ENCODE measurements at places on chromosomes 13 and 19.

GRCh38 chr19:43148233-43148632 is 38.1 kb downstream of the PSG5 start:
- DNase-seq, result no peak

DNA sequence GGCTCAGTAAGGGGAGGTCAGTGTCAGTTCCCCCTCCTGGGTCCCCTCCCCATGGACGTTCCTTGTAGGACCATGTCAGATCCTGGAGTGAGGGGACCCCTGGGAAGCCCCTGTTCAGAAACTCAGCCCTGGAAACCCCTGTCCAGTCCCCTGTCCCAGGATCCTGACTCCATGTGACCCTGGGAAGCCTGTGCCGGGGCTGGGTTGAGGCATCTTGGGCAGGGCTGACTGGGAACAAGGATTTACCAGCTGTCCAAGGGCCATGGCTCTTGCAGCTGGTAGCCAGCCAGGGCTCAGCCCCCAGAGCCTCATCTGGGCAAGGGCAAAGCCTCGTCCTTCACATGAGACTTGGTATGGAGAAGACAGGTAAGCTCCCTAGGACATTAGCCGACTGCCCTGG is 25.1 kb downstream of the CEACAM4 start:
- DNase-seq, result no peak

DNA sequence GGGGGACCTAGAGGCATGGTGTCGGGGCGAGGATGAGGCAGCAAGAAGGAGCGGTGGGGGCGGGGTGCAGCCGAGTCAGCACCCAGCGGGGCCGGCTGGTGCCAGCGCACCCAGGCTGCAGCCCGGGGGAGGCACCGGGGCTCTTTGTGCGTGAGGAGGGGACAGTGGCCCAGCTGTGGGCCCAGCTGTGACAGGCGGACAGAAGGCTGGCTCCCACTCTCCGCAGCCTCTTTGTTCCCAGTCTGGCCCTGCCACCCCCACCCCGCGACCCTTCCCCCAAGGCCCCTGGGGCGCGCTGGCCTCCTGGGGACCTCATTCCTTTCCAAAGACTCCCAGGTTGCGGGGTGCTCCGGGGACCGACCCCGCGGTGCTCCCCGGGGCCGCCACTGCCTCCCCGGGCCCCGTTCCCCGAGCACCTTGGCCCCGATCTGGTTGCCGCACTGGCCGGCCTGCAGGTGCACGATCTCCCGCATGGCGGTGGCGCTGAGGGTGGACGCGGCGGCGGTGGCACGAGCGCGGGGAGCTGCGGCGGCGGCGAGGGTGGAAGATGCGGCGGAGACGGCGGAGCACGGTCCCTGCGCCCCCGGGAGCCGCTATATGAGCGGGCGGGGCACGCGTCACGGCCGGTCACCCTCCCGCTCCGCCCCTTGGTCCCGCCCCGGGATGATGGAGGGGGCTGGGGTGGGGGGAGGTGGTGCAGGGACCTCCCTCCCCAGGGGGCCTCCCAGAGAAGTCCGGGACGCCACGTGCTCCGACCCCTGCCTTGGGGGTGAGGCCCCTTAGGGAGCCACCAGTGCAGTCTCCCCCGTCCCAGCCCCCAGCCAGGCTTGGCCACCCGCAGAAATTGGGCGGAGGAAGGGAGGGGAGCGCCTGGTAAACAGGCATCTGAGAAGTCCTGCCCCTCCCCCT is at the start of gene TUBB4A:
Gene TUBB4A, minus strand, starts transcription at position 570 of the 909 bp plus-strand sequence. Its CDS starts 97 bp downstream, at position 473.
- DNase-seq, result peak; percentile 24

DNA sequence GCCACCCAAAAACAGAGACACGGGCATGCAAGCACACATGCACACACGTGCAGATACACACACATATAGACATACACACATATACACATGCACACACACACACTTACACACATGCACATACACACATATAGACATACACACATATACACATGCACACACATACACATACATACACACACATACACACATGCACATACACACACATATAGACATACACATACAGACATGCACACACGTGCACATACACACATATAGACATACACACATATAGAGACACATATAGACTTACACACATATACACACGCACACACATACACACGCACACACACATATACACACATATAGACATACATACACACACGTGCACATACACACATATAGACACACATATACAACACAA is 92.1 kb downstream of the GADD45B start:
- DNase-seq, result no peak

DNA sequence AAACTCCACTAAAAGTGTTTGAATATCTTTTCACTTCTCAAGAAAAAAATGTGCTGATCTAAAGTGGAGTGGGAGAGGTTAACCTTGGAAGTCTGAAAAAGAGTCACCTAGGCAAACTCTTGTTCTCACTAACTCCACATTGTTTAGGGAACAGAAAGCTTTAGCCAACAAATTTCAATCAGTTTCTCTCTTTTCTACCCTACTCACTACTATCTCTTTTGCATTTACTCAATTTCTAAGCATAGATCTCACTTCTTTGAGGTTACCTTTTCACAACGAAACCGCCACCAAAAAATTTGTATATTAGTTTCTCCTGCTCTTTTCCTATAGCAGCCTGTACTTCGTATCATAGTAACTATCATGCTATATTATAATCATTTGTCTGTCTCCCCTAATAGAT is 6.3 kb downstream of the NHLRC3 start:
- no peak for DNase-seq

DNA sequence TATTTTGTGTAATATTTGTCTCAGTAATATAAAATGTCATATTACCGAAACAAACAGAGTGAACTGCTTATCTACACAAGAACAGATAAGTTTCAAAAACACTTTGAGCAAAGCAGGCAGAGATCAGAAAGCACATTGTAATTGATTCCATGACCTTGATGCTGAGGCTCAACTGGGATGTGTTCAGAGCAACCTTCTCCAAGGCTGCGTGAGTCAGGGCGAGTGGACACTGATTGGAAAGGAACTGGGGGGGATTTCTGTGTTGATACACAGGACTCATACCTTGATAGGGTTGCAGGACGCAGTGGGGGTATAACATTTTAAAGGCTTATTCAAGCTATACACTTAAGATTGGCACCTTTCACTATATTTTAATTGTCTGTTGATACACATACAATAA is 1136.3 kb downstream of the UQCRFS1 start:
- DNase-seq, result no peak
